CD4-positive, alpha-beta T cell treated with Interleukin-4 for 4 hours (primary cell): ENCODE measurements at places on chromosomes 5 and 9.

GRCh38 chr5:43569236-43569746 is 12.4 kb upstream of the PAIP1 start:
- no peak for DNase-seq

- DNase-seq: no peak
Measured at GRCh38 chr5:88536146-88536545, 267.5 kb upstream of the TMEM161B start.

GRCh38 chr5:41924526-41924871 is 582 bp upstream of the FBXO4 start:
- DNase-seq: no peak

DNA sequence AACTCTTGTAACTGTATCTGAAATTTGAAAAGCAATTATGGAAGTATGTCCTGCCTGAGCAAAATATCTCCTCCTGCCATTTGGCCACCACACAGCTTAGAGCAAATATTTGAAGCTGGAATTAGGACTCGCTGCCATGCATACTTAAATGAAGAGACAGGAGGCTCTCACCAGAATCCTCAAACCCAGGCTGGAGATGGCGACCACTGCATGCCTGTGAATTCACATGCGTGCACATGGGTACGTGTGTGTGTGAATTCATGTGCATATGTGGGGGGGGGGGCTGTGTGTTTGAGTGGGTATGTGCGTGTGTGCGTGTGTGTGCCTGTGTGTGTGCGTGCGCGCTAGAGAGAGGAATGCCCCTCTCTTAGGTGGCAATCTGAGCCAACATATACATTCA is 84.1 kb upstream of the IRX1 start:
- no peak for DNase-seq

- no peak for DNase-seq
Measured at GRCh38 chr9:14987858-14988257, 77.6 kb upstream of the FREM1 start.

DNA sequence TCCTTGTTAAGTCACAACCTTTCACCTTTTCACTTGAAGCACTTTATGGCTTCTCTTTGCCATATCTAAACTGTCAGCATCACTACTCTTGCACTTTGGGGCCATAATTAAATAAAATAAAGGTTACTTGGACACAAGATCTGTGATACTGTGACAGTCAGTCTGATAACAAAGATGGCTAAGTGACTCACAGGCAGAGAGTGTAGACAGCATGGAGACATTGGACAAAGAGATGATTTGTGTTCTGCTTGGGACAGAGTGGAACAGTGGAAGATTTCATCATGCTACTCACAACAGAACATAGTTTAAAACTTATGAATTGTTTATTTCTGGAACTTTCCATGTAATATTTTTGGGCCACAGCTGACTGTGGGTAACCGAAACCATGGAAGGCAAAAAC is 81.7 kb upstream of the SMC5 start:
- no peak for DNase-seq

DNA sequence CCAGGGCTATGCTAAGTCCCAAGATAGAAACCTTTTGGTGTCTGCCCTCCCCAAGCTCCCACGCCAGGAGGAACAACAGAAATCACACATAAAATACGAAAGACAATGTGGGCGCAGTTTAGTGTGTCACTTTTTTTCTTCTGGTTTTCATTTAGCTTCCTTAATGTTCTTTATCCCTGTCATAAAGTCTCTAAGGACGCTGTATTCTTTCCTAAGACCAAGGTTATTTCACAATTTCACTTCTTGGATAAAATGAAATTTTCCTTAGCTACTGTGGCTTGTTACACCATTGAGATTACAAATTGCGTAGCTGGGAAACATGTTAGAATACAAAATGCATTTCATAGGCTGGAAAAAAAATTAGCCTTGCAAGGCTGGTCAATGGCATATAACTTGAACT is 85.4 kb downstream of the GLIS3 start:
- no peak for DNase-seq

GRCh38 chr5:64458948-64459347 is 46.9 kb upstream of the RGS7BP start:
- no peak for DNase-seq

DNA sequence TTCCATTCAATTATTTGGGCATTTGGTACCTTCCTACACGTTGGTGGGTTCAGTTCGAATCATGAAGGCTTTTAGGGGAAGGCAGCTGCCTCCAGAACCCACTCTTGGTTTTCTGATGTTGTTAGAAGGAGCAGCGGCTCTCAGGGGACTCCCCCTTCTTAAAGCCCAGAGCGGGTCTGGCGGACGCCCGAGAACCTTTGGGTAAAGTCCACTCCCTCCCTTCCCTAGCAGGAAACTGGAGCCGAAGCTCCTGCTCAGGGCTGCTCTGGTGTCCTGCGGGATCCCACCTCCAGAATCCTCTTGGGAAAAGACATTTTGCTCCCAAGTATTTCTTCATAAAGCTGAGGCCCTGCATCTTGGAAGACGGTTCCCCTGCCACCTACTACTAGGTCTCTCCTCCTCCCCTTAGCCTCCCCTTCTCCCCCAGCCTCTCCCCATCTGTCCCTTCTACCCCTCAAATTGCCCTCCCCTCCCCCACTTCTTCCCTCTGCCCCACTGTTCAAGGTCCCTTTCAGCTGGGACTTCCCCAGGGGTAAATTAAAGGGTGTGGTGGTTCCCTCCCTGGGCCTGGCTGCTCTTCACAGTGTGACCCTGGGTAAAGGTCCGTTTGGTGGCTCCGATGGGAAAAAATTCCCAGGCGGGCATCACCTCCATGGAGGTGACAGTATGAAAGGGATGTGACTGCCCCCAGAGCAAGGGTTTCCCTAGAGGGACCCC is 9.3 kb downstream of the IRX4 start:
- DNase-seq: no peak

DNA sequence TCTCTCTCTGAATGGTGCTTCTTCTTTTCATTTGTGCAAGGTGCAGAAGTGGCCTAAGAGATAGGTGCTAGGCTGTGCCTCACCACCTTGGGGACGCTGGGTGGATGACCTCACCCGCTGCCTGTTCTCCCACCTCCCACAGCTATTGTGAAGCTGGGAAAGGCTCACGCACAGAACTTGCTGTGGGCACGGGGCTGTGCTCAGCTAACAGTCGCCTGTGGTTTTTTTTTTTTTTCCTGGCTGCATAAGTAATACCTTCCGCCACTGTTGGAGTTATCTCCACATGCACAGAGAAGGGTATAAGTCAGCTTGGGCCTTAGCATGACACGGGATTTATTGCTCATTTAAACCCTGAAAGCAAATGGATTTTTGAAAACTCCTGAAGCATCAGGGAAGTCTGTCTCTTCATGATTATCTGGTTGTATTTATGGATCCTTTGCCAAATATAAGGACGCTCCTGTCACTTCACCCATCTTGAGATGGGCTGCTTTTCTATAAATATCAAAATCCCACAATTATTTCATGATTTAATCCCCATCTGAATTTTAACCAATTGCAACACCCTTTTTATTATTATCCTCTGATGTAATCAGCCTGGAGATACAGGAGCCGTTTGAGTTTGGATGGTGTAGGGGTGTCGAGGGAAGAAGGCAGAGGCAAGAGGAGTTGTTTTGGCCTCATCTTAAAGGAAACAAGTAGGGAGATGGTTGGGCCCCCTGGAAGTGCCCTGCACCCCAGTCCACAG is 9.0 kb downstream of the DBH start:
- DNase-seq: no peak

GRCh38 chr9:97307091-97307490 is 368 bp upstream of the CCDC180 start:
- no peak for DNase-seq

DNA sequence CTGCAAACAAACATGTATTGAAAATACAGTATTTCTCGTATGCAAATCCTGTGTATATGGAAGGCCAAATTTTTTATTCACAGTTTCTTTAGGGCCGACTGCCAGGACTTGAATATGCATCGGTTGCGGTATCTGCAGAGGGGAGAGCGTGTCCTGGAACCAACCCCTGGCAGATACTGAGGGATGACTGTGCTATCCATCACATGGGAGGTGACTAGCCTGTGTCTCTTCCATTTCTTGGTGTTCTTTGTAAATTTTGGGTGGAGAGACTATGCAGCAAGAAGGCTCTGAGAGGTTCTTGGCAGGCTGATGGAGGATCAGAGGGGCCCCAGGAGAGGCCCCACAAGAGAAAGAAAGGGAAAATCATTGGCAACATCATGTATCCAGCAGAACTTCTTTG is 384.3 kb downstream of the YTHDC2 start:
- DNase-seq: no peak

DNA sequence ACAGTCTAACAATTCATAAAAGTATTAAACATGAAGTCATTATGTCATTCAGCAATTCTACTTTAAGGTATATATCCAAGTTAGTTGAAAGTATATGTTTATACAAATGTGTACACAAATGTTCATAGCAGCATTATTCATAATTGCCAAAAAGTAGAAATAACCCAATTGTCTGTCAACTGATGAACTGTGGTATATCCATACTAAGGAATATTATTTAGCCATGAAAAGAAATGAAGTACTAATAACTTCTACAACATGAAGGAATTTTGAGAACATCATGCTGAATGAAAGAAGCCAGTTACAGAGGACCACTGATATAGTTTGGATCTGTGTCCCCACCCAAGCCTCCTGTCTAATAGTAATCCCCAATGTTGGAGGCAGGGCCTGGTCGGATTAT is 224.3 kb downstream of the SPATA31D1 start:
- no peak for DNase-seq
